CD4-positive, alpha-beta T cell treated with Interleukin-17A for 4 hours (primary cell): ENCODE measurements at places on chromosomes 11 and 22.

DNA sequence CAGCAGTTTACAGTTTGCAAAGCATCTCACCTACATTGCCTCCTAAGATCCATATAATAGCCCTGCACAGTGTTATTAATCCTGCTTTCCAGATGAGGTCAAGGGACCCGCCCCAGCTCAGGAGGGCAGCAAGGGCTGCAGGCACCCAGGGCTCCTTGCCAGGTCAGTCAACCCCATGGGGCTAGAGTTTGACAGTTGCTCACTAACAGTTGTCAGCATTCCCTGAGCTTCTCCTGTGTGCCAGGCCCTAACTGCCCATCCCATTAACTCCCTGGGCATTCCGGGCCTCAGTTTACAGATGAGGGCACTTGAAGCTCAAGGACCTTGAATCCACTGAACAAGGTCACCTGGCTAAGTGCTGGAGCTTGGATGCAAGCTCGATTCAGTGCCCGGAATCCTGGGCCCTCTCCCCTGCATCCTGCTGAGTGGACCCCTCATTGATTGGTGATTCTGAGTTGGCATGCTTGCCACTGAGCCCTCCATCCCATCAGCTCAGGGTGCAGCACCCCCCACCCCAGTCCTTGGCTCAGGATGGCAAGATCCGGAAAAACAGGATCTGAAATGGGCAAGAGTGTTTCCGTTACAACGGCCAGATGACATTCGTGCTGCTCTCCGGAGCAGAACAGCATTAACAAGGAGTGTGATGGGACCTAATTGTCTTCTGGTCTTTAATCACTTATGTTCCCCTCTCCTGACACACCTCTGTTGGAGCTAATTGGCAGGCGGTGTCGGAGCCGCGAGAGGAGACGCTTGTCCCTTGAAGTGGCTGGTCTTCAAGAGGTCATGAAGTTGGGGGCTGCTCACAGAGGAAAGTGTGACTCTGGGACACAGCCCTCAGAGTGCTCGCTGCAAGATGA lies 87.4 kb upstream of the SHISAL1 start:
- DNase-seq: no peak

GRCh38 chr11:19076744-19077589 lies 16.4 kb upstream of the MRGPRX2 start:
- DNase-seq: peak; percentile 64

DNA sequence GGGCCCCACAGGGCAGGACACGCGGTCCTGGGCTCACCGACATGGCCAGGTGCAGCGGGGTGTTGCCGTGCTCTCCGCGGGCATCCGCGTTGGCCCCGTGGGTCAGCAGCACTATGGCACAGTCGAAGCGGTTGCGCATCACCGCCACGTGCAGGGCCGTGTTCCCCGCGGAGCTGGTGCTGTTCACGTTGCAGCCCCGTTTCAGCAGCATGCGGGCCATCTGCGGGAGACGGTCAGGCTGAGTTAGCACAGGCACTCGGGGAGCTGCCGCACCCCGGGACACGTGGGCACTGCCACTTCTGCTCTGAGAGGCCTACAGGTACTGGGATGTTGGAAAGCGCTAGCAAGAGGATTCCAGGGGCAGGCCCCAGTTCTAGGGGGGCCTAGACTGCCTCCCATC lies 22.3 kb upstream of the BAIAP2L2 start:
- DNase-seq: no peak

- DNase-seq: no peak
These were observed 8.4 kb upstream of the LMO2 start for GRCh38 chr11:33900159-33900840.

DNA sequence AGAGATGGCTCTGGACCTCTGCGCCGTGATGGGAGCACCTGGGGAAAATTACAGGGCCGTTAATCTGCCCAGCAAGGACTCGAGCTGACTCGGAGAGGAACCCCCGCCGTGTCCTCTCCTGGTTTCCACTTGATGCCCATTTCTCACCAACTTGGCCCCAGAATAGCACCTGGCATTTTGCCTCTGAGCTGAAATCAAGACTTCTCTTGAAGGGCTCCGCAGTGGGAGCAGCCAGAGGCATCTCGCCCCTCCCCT lies 19.0 kb upstream of the CABP7 start:
- no peak for DNase-seq

DNA sequence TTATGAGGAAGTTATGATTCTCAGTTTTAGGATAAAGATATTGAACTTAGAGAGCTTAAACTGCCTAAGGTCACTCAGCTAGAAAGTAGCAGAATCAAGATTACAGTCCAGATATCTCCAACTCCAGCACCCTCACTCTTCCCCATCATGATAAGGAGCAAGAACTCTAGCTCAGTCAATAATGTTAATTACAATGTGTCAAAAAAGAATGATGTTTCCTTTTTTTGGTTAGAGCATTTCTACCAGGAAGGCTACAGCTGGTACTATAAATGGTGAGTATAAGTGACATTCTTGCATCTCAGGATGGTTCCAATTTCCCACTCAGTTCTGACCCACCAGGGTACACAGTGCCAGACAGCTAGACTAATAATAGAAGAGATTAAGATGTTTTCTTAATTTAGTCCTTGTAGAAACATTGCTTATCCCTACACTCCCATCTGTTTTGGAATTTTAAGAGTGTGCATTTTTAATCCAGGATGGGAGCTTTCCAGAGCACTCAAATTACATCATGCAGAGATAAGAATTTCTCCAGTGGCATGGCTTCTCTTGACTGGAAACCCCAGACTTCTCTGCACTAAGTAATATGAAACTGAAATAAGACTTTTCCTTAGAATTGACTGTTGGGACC lies 21.6 kb upstream of the BBOX1 start:
- DNase-seq: no peak
